Vagina (tissue), 2 donors: ENCODE measurements at places on chromosomes 3 and 15.

- no peaks in the 10 kb centered on the region for H3K36me3 ChIP-seq
- no peaks in the 10 kb centered on the region for H3K27me3 ChIP-seq
- H3K4me1 ChIP-seq, result no peaks in the 10 kb centered on the region
- H3K27ac ChIP-seq, result no peak overlapping the region
Measured at GRCh38 chr15:62912808-62913207, 129.7 kb upstream of the TPM1 start.

- no peaks in the 10 kb centered on the region for H3K27me3 ChIP-seq
- DNase-seq, result no peak
- no peak overlapping the region for H3K4me3 ChIP-seq
- peaks cover 18% of the 10 kb centered on the region for H3K4me1 ChIP-seq
- H3K36me3 ChIP-seq, result no peaks in the 10 kb centered on the region
- peak overlapping the region; percentile 23 for H3K27ac ChIP-seq
Measured at GRCh38 chr3:122969585-122970469, 57.7 kb downstream of the SEMA5B start.

DNA sequence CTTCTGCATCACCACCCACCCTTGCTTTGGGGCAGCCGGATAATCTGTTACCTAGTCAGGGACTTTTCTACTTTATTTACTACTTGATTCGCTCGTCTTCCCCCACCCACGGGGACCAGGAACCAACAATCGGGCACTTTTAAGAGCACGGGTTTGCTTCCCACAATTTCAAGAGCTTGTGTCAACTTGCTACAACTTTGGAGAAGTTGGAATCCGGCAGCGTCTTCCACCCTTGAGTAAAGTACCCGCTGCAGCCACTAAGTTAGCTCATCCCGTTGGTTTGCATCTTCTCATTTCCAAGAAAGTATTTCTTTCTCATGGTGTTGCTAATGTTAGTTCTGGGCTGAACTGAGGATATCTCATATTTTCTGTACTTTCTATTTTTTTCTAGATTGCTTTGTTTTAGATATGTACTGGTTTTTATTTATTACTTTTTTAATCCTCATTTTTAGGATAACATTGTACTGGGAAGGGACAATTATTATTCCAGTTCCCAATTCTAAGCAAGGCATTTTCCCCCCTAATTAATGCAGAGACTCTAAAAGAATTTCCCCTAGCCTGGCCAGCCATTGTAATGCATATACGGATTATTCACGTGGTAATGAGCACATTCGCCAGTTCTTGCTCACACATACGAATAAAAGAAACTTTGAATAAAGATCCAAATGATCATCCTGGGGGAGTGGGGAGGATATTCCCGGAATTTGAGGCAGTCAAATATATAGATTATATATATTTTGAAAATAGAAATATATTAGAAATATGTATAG, 4.0 kb downstream of the SOX2 start:
- H3K27me3 ChIP-seq, result peaks cover 11% of the 10 kb centered on the region
- H3K36me3 ChIP-seq, result no peaks in the 10 kb centered on the region
- DNase-seq, result no peak

GRCh38 chr3:139827833-139828232, 107.2 kb upstream of the CLSTN2 start:
- no peak overlapping the region for H3K4me3 ChIP-seq
- H3K27me3 ChIP-seq, result no peaks in the 10 kb centered on the region
- H3K27ac ChIP-seq, result no peak overlapping the region

DNA sequence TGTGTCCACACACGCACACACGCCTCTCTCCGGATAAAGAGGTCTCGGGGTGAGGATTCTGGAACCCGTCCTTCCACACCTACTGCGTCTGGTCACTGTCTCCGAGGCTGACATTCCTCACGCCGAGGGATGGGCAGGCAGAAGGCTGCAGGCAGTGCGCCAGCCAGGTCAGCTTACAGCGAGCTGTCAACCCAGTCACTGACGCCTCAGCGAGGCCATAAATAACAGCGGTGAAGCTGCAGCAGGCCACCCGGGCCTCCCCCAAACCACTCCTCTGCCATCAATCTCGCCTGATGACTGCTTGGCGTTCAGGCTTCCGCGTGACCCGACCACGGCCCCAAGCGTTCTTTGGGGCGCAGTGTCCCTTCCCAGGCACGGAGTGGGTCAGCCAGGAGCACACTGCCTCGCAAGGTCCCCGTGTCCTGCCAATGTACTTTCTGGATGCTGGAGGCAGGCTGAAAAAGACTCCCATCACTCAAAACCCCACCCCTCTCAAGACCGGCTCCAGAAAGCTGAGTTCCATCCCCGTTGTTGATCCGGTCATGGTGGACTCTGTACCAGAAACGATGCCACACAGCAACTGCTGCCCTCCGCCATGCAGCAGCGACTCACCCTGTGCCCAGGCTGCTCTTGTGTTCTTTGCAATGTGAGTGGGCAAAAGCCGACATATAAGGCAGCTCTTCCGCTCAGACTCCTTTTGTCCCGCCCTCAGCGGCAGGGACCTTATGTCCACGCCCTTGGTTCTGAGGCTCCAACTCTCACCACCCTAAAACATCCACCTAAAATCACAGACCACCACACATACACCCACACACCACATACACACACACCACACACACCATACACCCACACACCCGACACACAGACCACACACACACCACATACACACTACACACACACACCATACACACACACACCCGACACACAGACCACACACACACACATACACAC, 27.1 kb downstream of the CPN2 start:
- peaks cover 31% of the 10 kb centered on the region for H3K4me1 ChIP-seq
- peak overlapping the region; percentile 54 for H3K27ac ChIP-seq
- H3K36me3 ChIP-seq, result no peaks in the 10 kb centered on the region
- H3K4me3 ChIP-seq, result peak overlapping the region; percentile 25

DNA sequence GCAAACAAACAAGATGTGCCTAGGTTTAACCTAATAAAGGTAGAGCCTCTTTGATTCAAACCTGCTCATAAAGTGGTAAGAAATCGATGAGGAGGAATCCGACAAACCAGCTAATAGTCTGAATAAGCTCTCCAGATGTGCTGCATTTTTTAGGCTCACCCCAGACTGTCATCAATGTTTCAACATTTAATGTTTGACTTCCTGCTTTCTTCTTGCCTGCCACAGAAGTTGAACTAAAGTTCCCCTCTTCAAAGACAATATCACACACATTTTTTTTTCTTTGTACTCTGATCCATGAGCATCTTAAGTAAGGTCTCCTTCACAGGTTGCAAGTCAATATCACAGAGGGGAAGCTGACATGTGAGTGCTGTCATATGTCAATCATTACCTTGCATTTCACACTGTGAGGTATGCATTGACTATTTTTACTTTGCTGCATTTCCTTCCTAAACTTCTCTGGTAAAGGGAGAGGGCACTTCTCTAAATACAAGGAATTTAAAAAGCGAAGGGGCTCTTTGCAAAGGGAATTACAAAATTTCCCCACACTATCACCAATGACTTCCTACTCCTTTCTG, 172.3 kb upstream of the MCTP2 start:
- no peak overlapping the region for H3K4me3 ChIP-seq
- no peaks in the 10 kb centered on the region for H3K36me3 ChIP-seq
- H3K27ac ChIP-seq, result no peak overlapping the region
- H3K27me3 ChIP-seq, result no peaks in the 10 kb centered on the region

DNA sequence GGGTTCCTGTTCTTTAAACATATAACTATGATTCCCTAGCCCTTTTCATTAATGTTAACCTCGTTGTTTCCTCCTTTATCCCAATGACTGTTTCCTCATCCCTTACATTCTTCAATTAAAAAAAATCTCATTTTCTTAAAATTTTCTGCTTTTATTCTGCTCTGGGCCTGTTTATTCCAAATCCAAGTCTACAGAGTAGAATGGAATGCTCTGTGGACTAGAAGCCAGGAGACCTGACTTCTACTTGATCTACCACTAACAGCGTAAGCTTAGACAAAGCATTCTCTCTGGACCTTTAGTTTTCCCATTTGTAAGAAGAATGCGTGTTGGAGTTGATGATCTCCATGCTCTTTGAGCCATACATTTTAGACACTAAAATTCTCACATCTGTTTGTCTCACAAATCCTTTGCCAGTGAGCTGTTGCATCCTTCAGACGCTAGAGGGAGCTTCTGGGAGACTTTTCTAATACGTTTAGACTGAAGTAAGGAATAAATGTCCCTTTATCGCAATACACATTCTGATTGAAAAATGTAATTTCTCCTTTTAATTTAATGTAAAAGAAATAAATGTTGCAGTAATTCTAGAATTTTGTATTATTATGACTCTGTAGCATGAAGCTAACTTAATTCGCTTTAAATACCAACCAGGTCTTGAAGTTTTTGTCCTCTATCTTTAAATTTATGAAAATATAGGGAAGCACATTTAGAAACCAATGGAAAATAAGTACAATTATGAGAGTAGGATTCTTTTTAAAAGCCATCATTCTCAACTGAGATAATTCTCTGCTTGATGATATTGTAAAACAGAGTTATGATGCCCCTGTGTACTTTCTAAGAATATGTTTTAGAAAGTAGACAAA, 21.7 kb upstream of the GMNC start:
- H3K4me1 ChIP-seq, result no peaks in the 10 kb centered on the region
- H3K27me3 ChIP-seq, result no peaks in the 10 kb centered on the region
- no peak overlapping the region for H3K4me3 ChIP-seq
- H3K27ac ChIP-seq, result no peak overlapping the region
- H3K36me3 ChIP-seq, result no peaks in the 10 kb centered on the region

DNA sequence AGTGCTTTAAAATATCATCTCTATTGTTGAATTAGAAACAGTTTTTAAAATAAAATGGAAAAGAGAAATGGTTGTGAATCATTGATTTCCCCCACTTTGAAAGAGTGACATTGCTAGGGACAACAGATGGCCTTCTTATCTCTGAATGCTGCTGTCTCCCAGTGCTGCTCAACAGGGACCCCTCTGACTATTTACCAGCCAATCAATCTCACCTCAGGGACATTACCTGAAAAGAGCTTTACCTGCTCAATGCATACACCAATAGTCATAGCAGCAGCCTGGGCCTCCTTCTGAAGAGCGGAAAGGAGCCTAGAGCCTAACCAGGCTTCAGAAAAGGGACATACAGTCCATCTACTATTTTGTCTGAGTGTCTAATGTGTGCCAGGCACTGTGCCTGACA, 162.8 kb downstream of the CGGBP1 start:
- no peak overlapping the region for H3K27ac ChIP-seq
- no peak for DNase-seq
- H3K4me3 ChIP-seq, result no peak overlapping the region
- no peaks in the 10 kb centered on the region for H3K4me1 ChIP-seq

GRCh38 chr15:52728899-52729298, 49.7 kb upstream of the ATOSA start:
- no peaks in the 10 kb centered on the region for H3K36me3 ChIP-seq
- no peak overlapping the region for H3K4me3 ChIP-seq
- no peaks in the 10 kb centered on the region for H3K27me3 ChIP-seq
- peaks cover 8% of the 10 kb centered on the region for H3K4me1 ChIP-seq

- no peak overlapping the region for H3K4me3 ChIP-seq
- no peaks in the 10 kb centered on the region for H3K27me3 ChIP-seq
- no peaks in the 10 kb centered on the region for H3K36me3 ChIP-seq
- no peaks in the 10 kb centered on the region for H3K4me1 ChIP-seq
Measured at GRCh38 chr3:193418576-193419373, 40.2 kb upstream of the ATP13A5 start.
